Mammary epithelial cell (primary cell): ENCODE measurements at places on chromosomes 3 and 15.

DNA sequence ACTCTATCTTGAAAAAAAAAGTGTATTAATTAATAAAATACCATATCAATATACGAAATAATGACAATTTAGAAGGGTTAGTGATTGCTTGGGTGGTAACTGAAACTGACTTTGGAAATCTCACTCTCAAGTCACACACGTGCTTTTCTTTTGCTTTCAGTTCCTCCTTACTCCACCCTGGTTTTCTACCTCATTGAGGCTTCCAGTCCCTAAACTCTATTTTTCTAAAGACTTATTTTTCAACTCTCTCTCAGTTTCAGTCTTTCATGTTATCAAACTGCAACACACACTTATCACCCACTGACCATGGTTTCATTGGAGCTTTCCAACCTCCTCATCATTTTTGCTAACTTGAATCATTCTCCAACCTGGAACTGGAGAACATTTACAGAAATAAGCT, 23.5 kb downstream of the IL12A start:
- no peak for DNase-seq

DNA sequence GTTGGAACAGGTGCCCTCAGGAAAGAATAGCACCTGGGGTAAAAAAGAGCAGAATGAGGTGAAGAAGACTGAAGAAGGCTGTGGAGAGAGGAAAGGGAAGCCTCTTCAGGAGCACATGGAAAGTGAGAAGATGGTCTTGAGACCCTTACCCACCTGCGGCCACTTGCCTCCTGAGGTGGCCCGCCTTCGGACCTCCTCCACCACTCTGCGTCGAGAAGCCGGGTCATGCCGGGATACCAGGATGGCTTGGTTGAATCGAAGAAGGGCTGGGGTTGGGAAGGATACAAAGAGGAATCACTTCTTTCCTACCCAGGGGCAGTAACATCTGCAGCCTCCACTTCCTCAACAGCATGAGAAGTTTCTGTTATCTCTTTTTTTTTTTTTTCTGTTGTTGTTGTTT, 3.0 kb downstream of the LPCAT4 start:
- no peak for DNase-seq

- DNase-seq: peak; percentile 42
Observed at GRCh38 chr3:125651244-125651643, 55.9 kb upstream of the OSBPL11 start.

DNA sequence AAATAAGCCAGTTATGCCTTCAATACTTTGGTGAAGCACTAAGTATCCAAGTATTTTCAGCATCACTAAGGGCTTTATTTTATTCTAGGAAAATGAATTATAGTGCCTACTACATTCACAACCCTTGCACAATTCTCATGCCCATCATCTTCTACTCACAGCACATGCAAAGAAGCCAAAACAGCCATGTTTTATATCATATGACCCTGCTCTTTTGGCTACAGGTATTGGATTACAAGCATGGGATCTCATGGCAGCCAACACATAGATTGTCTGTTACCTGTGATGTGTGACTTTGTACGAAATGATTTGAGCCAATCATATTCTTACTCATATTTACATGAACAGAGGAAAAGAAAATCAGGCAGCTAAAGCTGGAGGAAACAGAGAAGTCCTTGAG, 38.6 kb downstream of the STT3B start:
- DNase-seq: no peak

DNA sequence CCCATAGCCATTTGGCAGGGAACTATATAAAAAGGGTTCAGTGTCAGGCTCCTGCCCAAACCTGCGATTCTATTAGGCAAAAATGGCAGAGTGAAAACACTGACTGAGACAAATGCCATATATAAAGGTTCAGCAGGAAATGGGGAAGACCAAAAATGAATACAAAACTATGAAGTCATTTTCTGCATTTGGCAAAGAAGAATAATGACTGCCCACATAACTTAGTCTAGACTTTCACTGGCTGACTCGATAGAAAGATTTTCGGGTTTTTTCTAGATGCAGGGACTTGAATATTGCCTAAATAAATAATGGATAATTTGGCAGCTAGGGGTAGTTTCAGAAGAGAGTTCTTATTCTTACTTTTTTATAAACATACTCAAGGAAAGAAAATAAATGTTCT, 178.0 kb downstream of the TPRG1 start:
- DNase-seq: no peak

DNA sequence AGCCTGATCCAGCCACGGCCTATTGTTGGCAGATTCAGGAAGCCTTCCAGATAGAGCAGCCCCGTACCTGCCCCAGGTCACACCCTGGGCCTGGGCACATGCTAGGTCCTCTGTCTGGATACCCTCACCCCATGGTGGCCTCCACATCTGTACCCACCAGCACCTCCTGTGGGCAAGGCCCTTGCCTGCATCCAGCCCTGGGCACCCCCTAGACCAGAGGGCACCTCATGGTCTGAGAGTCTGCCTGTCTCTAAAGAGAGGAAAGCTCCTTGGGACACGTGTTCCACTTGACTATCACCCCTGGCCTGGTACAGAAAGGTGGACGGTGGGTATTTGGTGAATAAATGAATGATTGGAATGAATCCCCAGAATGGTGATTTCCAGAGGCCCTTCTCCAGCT, 8.9 kb upstream of the COMMD4 start:
- DNase-seq: no peak
